ENCODE measurements at places on chromosomes 6 and 20.

GRCh38 chr20:3553663-3554062 lies 82.8 kb downstream of the ATRN start:
- no peak for DNase-seq

GRCh38 chr6:34317172-34317477 lies 68.3 kb upstream of the SMIM29 start:
- no peak for DNase-seq

GRCh38 chr6:107105511-107106116 lies 9.7 kb downstream of the BEND3 start:
- no peak for DNase-seq

DNA sequence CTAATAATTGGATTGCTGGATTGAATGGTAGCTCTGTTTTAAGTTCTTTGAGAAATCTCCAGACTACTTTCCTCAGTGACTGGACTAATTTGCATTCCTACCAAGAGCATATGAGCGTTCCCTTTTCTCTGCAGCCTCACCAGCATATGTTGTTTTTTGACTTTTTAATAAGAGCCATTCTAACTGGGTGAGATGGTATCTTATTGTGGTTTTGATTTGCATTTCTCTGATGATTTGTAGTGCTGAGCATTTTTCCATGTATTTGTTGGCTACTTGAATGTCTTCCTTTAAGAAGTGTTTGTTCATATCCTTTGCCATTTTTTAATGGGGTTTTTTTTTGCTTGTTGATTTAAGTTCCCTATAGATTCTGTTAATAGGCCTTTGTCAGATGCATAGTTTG lies 94.7 kb upstream of the AHI1 start:
- DNase-seq = no peak

- no peak for DNase-seq
These were observed 34.0 kb upstream of the FOXO3 start for GRCh38 chr6:108526739-108527174.

DNA sequence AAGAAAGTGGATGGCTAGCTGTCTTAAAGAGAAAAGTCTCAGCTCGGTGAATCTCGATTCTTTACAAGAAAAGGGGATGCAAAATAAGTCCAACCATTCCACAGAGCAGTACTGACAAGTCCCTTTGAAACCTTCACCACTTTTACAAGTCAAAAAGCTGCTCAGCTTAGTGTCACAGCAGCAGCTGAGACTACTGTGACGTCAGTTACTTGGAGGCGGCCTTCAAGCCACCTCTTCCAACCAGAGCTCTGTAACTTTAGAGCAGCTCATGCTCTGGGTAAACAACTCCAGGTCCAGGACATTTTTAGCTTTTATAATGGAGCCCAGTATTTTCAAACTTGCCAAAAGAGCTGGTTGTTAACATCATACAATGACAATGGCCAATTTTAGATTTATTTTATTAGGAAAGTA lies at the start of gene KIAA0408:
TSS of gene KIAA0408 (minus strand) at position 159 of the 411 bp plus-strand sequence. CDS start 5,408 bp downstream, outside the sequence.
- DNase-seq = peak; percentile 43

DNA sequence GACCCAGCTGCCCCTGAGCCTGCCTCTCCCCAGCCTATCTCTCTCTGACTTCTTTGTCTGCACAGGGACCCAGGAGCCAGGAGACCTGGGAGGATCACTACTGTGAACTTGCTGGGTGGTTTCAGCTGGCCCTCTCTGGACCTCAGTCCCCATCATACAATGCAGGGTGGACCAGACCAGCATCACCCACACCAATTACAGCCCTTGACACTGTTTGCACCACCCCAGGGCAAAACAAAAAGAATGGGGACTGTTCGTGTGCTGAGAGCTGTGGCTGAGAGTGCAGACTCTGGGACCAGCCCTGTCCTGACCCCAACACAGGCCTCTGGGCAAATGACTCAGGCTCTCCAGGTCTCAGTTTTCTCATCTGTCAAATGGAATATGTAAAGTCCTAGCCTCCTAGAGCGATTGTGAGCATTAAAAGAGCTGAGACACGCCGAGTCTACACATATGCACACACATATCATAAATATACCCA lies 25.4 kb downstream of the PTGIS start:
- no peak for DNase-seq

DNA sequence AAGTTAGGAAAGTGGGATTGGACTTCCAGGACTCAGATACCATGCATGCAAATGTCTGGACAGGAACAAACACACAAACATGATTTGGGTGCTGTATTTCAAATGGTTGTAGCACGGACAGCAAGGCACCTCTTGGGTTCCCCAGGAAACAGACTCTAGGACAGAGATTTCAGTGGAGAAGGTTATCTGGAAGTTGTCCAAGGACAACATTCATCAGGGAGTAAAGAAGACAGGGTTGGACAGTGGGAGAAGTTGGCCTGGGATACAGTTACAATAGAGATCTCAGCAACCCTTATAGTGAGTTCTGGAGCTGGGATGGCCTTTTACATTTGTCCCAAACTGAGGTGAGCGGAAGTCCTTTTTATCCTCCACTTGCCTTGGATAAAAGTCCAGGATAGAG lies 19.8 kb upstream of the TINAG start:
- DNase-seq = peak; percentile 39

GRCh38 chr20:60288945-60289344 lies 330.7 kb downstream of the CDH26 start:
- no peak for DNase-seq

GRCh38 chr20:57346477-57346876 lies 4.6 kb upstream of the RAE1 start:
- DNase-seq = peak; percentile 45

GRCh38 chr6:25579902-25580495 lies 72.0 kb upstream of the SCGN start:
- DNase-seq = no peak

DNA sequence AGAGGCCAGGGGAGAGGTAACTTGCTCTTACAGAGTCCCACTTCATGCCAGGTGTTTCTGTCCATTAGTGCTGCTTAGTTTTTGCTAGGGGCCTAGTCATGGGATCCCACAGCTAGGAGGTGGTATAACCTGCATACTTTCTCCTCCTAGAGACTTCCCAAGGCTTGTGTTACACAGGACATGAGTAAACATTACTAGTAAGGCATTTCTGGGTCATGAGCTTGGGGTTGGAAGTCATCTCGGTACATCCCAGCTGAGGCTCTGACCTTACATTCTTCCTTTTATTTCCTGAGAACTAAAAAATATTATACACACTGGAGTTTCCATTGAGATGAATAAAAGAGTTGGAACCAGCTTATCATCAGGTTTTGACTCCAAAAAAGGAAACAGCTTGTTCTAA lies 20.9 kb upstream of the PNPLA1 start:
- DNase-seq = peak; percentile 2

- peak; percentile 3 for DNase-seq
These were observed 113.7 kb upstream of the BCLAF1 start for GRCh38 chr6:136403110-136403980.

DNA sequence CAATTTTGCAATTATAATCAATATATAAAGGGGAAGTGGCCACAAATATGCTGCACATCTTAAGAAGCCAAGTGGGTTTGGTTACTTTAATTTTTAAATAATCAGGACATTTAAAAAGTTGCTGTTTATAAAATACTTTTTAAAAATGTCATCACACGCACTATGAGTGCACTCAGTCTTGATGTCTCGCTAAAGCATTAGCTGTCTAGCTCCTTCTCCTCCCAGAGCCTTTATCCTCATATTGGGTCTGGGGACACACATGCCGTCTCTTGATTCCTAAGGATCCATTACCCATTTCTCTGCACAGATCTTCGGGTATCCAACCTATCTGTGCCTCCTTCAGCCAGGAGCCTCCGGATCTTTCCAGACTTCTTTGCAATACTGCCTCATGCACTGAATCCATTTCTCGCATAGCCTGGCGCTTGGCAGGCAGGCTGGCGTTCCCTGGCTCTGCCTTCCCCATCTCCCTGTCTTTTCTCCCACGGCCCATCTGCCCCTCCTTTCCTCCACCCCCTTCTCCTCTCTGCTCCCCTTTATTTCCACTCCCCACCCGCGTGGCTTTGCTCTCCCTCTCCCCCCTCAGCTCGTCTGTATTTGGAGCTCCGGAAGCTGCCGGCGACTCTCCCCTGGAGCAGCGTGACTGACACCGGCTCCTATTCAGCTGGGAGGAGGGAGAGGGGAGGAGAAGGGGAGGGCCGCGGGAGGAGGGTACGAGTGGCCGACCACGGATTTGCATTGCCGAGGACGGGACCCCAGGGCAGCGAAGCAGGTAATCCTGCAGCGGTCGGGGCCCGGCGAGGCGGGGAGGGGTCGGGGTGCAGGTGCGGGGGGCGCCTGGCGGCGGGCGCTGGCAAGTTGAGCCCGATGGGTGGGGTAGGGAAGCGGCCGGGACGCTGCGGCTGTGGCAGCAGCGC lies at the start of gene CAP2:
TSS of gene CAP2 (plus strand) at position 618 of the 914 bp plus-strand sequence. CDS start 27,961 bp downstream, outside the sequence.
- DNase-seq = no peak

DNA sequence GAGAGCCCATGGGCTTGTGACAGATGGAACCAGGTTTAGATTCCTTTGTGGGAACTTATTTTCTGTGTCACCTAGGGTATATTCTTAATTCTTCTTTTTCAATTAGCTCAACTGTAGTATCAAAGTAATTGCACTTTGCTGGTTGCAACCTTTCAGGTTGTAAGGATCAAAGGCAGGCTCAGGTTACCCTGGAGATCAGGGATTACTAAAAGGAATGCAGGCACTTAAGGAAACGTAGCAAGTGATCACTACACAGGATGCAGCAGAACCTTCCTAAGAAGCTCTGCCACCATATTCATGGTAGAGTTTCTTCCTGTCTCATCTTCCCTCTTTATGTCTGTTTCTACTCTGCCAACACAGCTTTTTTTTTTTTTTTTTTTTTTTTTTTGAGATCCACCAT lies 133.2 kb upstream of the JAG1 start:
- DNase-seq = no peak

- no peak for DNase-seq
These were observed 195.4 kb downstream of the ANKRD60 start for GRCh38 chr20:58033026-58033536.

DNA sequence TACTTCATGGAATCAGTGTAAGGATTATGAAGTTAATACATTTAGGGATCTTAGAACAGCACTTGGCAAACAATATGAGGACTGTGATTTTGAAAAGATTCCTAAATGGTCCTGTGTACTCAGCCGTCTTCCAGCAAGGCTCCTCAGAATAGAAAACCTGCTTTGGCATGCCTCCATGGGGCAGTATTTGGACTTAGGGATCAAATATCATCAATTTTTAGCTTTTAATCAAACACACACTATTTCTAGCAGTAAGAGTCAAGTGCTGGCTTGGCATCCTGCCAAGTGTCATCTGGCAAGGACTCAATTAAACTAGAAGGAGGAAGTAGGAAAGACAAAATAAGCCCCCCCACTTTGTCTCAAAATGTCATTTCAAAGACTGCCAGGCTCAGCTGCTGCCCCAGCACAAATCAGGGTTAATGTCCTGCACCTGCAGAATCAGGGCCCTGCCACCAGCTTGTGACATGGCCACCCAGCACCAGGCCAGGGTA lies 40.8 kb downstream of the IYD start:
- no peak for DNase-seq

DNA sequence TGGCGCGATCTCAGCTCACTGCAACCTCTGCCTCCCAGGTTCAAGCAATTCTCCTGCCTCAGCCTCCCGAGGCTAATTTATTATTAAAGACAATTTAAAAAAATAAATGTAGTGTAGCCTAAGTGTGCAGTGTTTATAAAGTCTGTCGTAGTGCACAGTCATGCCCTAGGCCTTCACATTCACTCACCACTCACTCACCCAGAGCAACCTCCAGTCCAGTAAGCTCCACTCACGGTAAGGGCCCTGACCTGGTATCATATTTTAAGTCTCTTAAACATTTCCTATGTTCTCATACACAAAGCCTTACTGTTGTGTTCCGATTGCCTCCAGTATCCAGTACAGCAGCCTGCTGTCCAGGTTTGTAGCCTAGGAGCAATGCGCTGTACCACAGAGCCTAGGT lies 168.2 kb upstream of the FOXQ1 start:
- no peak for DNase-seq

DNA sequence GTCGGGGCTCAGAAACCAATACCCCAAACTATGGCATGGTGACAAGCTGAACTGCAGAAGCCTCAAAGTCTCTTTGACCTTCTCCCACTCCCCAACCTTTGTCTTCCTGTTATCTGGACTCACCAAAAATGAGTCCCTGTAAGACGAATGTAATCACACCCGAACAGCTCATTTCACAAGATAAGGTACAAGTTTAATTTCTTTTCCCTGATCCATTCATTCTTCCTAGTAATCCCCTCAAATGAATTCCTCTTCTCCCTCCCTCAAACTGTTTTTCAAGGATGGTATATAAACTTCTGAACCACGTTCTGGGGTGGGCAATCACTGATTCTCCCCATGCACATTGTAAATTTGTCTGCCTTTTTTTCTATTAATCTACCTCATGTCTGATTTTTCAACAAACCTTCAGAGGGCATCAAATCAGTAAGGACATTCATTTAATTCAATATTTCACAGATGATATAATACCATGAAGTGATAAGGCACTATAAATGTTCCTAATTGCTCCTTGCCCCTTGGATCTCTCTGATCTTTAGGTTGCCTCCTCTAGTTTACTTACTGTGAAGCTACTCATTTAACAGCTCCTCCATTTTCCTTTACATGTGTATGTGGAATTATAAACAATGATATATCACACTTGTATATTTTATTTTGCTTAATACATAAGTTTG lies 77.2 kb downstream of the OR2B2 start:
- DNase-seq = no peak

DNA sequence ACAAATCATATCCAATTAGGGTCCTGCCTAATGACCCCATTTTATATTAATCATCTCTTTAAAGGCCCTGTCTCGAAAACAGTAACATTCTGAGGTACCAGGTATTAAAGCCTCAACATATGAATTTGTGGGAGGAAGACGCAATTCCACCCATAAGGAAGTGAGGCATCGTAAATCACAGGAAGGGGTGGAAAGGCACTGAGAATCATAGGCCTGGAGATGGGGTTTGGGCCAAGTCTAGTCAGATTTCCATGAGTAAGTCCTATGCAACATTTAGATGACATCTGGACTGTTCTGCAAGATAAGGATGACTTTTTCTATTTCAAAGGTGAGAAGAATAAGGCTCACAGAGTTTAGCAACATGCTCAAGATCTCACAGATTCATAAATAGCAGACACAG lies 534.0 kb downstream of the KHDRBS2 start:
- no peak for DNase-seq

GRCh38 chr6:105596284-105596755 lies 193.4 kb upstream of the PREP start:
- DNase-seq = no peak

DNA sequence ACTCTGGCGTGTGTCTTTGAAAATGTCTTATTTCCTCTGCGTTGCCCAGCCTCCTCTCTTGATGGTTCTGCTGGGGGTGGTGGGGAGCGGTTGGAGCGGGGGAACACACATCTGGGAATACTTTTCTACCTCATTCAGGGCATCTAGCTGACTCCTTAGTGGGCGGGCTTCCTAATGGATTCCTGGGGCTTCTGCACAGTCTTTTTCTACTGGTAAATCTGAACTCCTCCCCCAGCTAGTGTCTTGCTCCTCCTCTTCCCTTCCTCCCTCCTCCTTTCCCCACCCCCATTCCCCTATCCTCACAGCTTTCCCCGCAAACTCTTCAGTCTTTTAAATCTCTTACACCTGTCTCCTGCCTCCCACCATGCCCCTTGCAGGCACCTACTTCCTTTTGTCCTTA lies 74.4 kb downstream of the PRL start:
- DNase-seq = no peak

GRCh38 chr20:40942006-40942405 lies 86.6 kb upstream of the TOP1 start:
- DNase-seq = no peak

- DNase-seq = no peak
These were observed 763.6 kb downstream of the TENT5A start for GRCh38 chr6:80988892-80989291.

All from smooth muscle cell of the brain vasculature (primary cell).